ENCODE measurements at places on chromosomes 6 and 20.

DNA sequence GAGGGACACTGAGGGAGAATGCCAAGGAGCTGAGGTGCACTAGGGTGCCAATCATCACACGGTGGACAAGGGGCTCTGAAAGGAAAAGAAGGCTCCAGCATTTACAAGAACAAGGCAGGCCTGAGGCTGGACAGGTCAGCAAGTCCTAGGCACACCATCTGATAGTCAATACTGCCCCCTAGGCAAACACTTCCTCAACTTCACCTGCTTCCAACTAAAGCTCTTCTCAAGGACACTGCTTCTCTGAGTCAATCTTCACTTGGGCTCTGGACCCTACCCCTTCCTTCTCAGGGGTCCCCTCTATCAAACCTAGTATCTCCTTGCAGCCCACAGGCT, 37.7 kb upstream of the SLC4A11 start:
- no peak for DNase-seq

- DNase-seq: no peak
These were observed 310.6 kb upstream of the MANEA start for GRCh38 chr6:95266537-95267258.

- no peak for DNase-seq
These were observed 25.1 kb upstream of the UTRN start for GRCh38 chr6:144259986-144260385.

GRCh38 chr6:98827295-98828159, 6.8 kb upstream of the POU3F2 start:
- no peak for DNase-seq
